ENCODE measurements at places on chromosomes 2 and 18. TPM values are rescaled to one million over a fixed set of nuclear protein-coding genes. Genes with fewer than 3 reads are reported as not detected.
A peak's percentile ranks its signal among the peaks of the same experiment; 100 is the strongest.

DNA sequence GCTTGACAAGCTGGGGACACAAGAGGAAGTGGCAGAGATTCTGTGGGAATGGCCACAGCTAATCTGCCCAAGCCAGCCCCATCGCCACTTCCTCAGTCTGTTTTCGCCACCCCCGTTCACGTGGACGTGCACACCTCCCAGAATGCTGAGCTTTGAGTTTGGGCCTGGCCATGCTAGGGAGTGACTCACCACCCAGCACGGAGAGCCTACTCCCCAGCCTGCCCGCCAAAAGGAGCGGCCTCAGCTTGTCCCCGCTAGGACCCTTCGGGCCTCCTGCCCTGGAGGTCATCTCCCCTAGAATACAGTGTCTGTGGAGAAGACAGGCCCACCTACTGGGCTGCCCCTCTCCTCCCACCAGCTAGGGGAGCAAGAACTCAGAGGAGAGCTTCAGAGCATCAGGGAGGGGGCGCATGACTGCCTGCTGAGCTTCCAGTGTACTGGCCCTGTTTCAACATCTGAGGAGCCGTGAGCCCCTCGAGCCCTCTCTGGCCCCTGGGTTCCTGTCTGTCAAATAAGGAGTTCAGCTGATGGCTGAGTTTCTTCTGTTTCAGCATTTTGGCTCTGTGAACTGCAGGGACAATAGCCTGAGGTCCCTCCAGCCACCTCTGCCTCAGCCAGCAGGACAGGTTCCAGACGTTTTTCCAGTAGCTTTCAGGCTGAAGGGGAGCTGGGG is 5.1 kb downstream of the SLC35F6 start:
- DNase-seq: no peak

DNA sequence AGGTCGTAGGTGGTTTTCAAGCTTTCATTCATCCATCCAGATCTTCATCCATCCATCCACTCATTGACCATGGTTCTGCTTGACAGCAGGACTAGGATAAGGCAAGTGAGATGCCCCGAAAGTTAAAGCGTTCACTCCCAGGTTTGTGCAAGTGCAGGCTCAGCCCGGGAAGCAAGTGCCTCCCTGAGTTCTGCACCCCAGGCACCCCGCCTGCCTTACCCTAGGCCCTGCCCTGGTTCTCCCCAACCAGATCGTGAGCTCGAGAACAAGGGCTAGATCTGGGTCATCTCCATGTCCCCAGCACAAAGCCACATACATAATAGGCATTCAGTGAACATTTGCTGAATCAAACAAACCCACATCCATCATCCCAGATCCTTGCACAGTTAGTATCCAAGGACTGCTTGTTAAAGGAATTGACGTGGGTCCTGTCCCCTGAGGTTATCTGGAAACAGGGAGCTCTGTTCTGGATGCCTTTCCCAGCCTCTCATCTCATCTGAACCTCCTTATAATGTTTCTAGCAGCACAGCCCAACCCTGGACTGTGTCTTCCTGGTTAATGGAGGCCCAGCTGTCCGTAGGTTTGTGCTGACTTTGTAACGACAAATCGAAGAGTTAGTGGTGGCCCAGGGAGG is 116.1 kb upstream of the GPC1 start:
- no peak for DNase-seq

DNA sequence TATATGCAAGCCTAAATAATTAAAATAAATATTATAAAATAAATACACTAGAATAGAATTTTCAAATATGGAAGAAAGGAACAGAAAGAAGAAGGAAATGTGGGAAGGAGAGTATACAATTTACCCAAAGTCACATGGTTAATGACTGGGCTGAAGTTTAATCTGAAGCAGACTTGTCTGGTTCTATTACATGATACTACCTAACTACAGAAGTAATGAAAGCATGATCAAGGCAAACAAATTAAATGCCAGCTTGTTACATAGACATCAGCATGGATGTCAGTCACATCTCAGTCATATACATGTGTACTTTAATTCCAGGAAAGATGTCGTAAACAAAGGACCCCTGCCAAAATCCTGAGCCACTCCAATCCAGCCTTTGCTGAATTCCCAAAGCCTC is 1060.8 kb downstream of the CNTNAP5 start:
- DNase-seq: no peak

GRCh38 chr2:62795341-62795740 is 89.8 kb downstream of the EHBP1 start:
- DNase-seq: no peak

Gene MAL
- not detected for total RNA-seq

Gene UGT1A8
- total RNA-seq: not detected

Gene NT5C1B
- total RNA-seq: not detected

DNA sequence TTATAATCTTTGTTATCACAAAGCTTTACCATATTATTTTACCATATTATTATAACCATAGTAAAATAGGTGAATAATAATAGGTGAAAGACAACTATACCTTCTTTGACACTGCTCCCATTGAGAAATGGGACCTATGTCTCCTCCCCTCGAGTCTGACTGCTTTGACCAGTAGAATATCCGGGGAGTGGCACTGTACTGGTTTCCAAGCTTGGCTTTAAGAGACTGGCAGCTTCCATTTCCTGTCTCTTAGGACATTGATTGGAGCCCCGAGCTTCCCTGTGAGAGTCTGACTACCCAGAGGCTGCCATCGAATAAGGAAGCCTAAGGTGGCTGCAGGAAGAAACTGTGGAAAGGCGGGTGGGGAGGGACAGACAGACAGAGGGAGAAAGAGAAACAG is 40.1 kb upstream of the PLEKHM3 start:
- no peak for DNase-seq

- DNase-seq: peak; percentile 83
These were observed 48.5 kb downstream of the SMAD7 start for GRCh38 chr18:48902023-48902855.

DNA sequence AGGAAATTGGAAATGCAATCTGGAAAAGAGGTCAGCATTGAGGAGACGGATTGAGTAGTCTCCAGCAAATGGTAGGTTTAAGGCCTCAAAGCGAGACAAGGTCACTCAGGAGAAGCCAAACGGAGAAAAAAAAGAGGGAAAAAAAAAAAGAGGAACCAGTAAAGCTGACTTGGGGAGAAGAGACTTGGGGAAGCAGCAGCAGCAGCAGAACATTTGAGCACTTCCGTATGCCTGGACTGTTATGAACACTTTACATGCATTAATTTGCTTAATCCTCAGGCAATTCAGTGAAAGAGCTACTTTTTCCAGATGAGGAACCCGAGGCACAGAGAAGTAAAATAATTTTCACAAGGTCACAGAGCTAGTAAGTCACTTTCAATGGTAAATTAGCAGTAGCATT is 81.3 kb downstream of the OSBPL6 start:
- no peak for DNase-seq

Gene DUSP19
- 4.5 TPM for total RNA-seq

Gene C18orf54
- total RNA-seq: 14.8 TPM

Gene AQP12B
- not detected for total RNA-seq

Gene SERPINB13
- not detected for total RNA-seq

DNA sequence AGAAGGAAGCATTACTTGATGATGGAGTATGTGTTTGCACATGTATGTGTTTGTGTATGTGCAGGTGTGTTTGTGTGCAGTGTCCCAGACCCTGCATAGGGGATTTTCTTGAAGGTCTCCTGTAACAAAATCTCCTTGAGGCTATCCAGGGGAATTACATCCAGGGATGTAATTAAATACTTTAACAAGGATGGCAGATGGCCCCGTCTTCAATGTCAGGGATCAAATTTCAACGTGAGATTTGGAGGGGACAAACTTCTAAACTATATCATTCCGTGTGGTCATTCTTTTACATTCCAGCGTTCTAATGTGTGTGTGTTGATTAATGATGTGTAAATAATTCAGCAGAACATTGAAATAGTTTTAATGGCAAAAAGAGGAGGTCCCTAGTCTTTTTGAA is 3.3 kb downstream of the UGT1A9 start:
- DNase-seq: no peak

DNA sequence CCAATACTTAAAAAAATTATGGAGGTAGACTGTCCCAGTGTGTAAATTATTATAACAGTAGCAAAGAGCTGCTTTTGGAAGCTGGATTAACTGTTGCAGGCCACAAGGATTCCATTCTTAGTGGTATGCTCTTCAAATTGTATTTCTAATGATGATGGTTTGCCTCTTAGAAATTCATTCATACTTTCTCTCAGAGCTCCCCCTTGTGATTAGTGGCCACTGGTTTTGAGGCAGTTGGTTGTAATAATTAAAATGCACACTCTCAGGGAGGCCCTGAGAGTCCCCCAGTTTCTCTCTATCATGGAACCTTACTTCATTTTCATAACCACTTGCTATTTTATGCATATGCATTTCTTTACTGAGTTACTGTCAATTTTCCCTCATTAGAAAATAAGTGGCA is 122.5 kb downstream of the PLA2R1 start:
- no peak for DNase-seq

Gene CETN1
- total RNA-seq: not detected

DNA sequence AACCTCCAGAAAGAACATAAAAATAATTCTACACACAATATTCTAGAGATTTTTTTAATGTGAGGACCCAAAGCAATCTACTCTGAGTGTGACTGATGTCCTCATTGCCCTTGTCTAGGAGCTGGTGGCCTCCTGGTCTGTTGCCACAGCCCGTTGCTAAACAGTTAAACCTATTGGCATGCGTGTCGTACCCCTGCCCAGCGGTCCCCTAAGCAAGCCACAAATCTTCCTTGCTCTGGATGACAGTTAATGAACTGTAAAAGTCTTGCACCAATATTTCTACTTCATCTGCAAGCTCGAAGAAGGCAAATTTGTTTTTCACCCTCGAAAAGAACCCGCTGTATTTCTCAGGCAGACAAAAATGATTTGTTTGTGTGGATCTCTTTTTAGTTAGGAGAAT is 489.1 kb upstream of the MEX3C start:
- DNase-seq: no peak

DNA sequence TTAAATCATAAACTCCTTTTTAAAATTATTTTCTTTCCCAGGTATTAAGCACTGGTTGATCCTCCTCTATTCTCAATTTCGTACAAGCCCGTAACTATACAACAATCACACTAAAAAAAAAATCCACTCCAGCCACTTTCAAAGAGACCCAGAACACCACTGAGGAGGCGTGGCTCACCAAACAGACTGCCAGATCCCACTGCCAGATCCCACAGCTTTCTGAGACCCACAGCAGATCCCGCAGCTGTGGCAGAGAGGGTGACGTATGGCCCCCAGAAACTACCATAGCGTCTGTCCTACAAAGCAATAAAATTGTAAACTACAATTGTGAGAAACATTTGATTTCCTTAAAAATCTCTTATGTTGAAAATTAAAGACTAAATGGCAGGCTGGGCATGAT is 230.7 kb upstream of the PXDN start:
- no peak for DNase-seq

Gene IL1B
- 0.46 TPM for total RNA-seq

GRCh38 chr2:97759727-97760407 is 46.5 kb downstream of the ZAP70 start:
- DNase-seq: no peak

Gene NTSR2
- not detected for total RNA-seq

GRCh38 chr2:181149056-181149455 is 168.7 kb downstream of the UBE2E3 start:
- no peak for DNase-seq

DNA sequence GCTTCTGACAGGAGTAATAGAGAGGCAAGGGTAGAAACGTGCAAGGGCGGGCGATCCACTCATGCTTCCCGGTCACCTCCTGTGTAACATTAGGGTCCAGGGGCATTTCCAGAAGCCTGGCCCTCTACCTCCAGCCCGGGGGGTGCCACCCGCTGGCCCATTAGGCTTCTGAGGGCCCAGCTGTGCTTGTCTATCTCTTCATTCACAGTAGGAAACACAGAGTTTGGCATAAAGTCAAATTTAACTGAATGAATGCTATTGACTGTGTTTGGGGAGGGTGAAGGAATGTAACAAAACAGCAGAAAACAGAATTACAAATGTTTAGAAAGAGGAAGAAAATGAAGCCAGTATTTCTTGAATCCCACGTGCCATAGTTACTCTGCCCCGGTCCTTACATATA is 112.4 kb upstream of the SLC66A3 start:
- DNase-seq: no peak

- DNase-seq: peak; percentile 64
These were observed 237.2 kb upstream of the ETAA1 start for GRCh38 chr2:67159929-67160328.

DNA sequence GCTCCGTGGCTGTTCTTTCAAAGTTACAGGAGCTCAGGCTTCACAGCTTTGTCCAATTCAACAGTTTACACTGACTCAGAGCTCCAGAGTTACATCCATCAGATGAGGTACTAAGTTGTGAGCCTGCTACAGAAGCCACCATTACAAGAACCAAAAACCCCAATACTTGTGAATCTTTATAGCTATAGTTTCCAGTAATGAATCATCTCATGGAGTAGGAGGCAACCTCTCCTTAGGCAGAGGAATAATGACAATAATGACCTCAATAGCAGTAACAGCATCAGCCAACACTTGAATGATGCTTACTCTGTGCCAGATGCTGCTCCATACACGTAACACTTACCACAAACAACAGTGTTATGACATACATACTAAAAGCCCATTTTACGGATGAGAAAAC is 3.6 kb downstream of the ZC3H8 start:
- DNase-seq: no peak

All from pulmonary artery endothelial cell (primary cell).